ENCODE measurements at places on chromosomes 3 and 15.

GRCh38 chr3:109057616-109058015, 60.3 kb downstream of the MORC1 start:
- DNase-seq = no peak

DNA sequence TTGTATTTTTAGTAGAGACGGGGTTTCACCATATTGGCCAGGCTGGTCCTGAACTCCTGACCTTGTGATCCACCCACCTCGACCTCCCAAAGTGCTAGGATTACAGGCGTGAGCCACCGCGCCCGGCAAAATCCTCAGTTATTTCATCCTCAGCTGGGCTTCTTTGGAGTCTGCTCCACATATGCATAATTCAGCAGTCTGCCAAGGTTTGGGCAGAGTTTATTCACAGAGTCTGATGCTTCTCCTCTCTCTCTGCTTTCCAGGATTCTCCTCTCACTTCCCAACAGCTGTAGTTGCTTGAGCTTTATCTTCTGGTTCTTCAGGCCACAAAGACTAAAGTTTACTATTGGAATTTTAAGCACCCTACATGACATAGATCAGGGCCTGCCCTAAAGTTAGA, 8.2 kb downstream of the ZNF106 start:
- DNase-seq = no peak

DNA sequence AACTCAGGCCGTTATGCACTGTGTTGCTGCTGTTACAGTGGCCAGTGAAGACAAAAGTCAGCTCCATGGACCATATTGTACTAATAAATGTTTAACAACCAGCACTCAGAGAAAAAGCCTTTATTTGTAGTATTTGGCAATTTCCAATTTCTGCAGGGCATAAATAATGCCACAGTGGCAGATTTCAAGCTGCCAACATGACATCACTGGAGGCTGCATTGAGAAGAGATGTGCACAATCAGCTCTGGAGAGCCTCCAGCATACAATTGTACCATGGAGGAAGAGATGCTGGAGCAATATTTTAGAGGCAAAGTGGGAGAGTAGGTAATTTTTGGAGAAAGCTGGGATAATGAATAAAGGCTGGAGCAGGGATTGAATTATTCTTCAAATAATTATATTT, 9.7 kb upstream of the ALCAM start:
- no peak for DNase-seq

GRCh38 chr3:54988838-54989630, 61.2 kb upstream of the LRTM1 start:
- peak; percentile 59 for DNase-seq

- no peak for DNase-seq
Measured at GRCh38 chr3:178568155-178568731, 32.0 kb downstream of the KCNMB2 start.

- peak; percentile 48 for DNase-seq
Measured at GRCh38 chr3:191356631-191357439, 26.5 kb upstream of the UTS2B start.

DNA sequence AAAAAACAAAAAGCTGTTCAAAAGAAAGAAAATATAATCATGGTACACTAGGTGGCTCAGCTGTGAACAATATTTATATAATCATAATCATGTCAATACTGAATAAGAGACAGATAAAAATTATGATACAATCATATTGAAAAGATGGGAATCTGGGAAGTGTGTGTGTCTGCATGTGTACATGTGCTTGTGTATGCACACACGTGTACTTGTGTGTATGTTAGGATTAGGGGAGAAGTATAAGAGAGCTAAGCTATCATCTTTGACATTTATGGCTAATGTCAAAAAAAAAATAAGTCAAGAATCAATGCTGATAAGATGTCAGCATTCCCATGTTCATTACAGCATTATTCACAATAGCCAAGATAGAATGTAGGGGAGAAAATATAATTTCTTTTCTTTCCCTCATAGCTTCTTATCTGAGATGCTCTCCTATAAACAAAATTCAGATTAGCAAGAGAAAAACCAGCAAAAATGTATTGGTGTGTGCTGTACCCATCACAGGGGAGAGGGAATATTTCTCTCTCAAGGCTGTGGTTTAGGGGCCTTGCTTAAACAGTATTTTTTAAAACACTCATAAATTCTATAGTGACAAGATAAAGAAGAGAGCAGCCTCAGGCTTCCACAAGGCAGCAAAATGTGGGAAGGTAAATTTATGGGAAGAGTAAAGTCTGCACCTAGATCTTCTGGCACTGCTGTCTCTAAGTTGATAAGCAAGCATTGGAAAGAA, 63.4 kb upstream of the ITGA11 start:
- no peak for DNase-seq

DNA sequence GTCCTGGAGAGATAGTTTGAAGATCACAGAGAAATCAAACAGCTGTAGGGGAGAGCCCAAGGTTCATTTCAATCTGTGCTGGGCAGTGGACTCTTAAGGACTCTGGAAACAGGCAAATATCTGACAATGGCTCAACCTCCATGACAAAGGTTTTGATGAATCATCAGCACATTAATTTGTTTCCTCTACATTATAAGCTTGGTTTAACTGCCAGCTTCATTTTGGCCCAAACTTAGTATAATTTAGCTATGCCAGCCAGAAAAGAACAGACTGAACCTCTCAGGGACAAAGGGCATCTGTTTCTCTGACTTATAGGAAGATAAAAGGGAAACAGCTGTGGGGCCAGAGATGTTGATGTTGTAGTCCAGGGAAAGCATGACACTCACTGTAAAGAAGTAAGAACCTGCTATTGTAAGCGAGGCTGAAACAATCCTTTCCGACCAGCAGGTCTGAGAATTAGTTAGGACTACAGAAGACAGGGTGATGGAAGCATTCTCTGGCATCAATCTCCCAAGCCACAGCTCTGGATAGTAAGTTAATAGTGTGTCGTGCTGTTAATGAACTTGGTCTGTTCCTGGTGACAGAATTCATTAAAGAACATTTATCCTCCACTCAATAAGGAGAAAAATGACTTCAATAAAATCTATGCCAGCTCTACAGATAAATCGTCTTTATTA, 110.1 kb downstream of the KCNMB2 start:
- no peak for DNase-seq

GRCh38 chr3:72830452-72831223, 17.6 kb downstream of the SHQ1 start:
- no peak for DNase-seq

GRCh38 chr15:57557267-57557666, 34.4 kb upstream of the MYZAP start:
- DNase-seq = no peak

DNA sequence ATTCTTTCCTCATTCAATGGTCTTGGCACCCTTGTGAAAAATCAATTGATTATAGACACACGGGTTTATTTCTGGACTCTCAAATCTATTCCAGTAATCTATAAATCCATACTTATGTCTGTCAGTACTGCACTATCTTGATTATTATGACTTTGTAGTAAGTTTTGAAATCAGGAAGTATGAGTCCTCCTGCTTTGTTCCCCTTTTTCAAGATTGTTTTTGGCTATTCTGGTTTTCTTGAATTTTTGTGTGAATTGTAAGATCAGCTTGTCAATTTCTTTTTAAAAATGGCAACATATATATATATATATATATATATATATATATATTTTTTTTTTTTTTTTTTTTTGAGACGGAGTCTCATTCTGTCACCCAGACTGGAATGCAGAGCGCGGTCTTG, 32.3 kb upstream of the CFAP20DC start:
- no peak for DNase-seq

GRCh38 chr3:170429050-170429449, 10.4 kb downstream of the CLDN11 start:
- DNase-seq = no peak

DNA sequence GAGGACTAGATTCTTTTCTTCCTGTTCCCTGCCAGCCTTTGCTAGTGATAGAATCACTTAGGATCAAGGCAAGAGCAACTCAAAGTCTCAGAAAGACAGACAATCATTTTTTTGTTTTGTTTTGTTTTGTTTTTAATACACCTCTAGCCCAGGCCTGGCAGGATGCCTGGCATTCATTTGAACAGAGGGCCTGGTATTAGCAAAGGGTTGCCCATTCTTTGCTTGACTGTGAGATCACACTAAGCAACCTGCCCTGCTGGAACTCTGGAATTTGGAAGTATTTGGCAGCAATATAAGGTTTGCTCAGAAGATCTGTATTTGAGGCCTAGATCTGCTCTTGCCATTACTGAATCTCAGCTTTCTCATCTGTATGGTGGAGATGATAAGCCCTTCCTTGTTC, 21.8 kb upstream of the ATP13A5 start:
- no peak for DNase-seq

DNA sequence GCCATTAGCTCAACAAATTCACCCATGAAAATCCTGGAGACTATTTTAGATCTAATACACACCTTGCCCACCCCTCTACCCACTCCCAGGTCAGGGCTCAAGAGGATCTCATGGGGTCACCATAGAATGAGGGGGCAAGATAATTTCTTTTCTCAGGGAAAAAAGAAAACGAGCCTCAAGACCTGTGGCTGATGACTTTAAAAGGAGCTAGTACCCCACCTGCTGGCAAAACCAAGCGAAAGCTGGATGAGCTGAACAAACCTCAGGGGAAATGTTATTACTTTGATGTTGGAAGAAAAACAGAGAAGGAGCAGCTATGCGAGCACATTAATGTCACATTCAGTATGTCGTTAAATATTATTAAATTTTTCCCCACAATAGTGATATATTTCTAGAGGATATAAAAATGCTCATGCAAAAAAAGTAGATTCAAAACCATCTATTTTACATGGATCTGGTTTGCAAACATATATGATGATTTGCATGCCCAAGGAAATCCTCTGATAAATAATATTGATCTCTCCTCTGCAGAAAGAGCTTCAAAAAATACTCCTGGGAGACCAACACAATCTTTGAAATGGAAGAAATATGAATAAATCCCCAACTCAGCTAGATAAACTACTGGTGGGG, 37.7 kb downstream of the PLD1 start:
- no peak for DNase-seq

DNA sequence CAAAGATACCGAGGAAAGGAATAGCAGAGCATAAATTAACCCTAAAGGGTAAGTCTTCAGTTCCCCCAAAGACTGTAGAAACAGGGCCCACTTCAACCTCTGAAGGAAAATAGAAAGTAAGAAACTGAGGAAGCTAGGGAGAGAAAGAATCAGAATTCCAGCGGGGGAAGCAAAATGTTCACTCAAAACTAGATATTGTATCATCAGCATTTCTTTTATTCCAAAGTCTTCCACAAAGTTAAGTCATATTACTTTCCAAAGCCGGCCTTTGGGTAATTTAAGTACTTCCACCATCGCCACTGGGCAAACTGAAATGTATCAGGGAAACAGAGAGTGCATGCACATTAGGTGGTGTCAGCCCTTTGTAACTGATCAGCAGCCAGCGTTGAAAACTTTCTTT, 88.3 kb downstream of the RSL24D1 start:
- DNase-seq = no peak

- no peak for DNase-seq
Measured at GRCh38 chr3:156633335-156633734, 41.1 kb upstream of the TIPARP start.

DNA sequence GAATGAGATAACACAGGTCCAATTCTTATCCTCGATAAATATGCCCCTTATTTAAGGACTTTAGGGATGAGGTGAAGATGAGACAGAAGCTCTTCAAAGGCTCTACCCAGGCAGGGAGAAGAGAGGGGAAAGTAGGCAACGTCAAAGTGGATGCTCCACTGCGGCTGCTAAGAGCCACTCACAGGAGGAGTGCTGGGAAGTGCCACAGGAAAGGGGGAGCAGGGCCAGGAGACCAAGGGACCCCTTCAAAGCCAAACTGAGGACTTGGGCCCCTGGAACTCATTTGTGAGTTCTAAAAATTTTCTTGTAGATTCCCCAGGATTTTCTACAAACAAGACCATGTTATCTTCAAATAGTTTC, 47.3 kb upstream of the ATG7 start:
- no peak for DNase-seq

DNA sequence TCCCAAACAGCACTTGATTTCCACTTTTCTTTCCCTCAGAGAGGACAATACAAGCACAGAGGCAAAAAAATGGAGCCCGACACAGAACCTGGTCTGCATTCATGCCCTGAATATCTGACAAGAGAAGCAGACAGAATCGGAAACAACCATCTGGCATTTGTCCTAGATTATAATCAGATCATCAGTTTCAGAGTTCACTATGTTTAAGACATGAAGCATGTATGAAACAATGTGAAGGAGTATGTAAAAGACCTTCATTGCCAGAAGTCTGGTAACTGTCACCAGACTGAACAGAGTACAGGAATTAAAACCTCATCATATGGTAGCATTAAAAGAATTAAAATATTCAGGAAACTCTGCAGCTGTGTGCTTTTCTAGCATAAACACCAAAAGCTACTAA, 65.0 kb downstream of the SETD2 start:
- DNase-seq = no peak

GRCh38 chr3:155110022-155110421, 29.9 kb downstream of the MME start:
- DNase-seq = no peak

DNA sequence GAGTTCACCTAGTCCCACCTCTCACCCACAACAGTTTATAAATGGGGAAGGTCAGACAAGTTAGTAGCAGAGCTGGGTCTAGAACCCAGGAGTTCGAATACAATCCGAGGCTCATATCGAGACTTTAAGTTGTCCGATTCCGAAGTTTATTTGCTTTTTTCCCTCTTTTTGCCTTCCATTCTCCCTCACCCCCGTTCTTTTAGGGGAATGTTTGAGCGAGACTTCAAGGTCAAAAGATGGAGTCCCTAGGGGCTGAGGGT, 7.3 kb downstream of the BCL6 start:
- DNase-seq = no peak

GRCh38 chr3:140292684-140293083, 357.7 kb downstream of the CLSTN2 start:
- no peak for DNase-seq

GRCh38 chr3:100003609-100004503, 110.4 kb downstream of the FILIP1L start:
- DNase-seq = no peak

- no peak for DNase-seq
Measured at GRCh38 chr15:25763331-25763751, 99.8 kb downstream of the ATP10A start.

DNA sequence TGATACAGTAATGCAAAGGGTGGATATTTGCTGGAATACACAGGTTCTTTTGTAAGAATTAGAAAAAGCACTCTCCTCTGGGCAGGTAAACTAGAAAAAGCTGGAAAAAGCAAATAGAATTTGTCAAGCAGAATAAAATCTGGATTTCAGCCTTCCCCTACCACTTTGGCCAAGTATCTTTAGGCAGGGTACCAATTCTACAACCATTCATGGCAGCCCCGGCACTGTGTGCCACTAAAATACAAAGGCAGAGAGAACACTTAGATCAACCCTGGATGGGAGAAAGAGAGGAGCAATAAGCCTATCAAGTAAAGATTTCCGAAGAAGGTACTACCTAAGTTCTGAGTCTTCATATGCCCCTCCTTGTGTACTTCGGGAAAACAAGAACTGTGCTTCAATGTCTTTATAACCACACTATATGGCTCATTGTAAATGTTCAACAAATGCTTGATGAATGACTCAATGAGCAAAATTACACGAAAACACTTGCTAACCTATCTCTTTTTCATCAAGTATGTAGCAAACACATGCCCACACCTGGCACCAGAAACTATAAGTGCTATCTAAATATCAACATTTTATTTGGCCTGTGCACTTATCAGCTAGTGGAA, 20.8 kb downstream of the STAG1 start:
- no peak for DNase-seq

- DNase-seq = peak; percentile 5
Measured at GRCh38 chr3:189361103-189361835, 189.5 kb downstream of the TPRG1 start.

Data from HS-27A (cell line).